Ureter (tissue), 1 donor: ENCODE measurements at places on chromosomes 3 and 15. TPM values are rescaled to one million over a fixed set of nuclear protein-coding genes. Genes with fewer than 3 reads are reported as not detected.

DNA sequence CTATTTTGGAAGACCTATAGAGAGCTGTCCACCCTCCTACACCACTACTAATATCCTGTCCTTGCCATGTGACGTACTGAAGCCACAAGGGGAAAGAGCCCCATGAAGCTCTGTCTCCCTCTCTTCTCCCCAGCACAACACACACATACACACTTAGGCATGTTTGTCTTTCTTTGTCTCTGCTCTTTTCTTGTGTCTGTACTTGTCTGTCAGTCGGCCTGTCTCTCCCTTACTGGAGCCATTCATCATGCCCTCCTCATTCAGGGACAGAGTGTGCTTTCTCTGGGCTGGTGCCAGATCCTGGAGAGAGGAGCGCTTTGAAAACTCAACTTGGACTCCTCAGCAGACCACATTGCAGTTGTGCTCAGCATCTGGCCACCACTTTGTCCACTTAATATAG is 47.6 kb downstream of the PSMD6 start:
- DNase-seq, result no peak

DNA sequence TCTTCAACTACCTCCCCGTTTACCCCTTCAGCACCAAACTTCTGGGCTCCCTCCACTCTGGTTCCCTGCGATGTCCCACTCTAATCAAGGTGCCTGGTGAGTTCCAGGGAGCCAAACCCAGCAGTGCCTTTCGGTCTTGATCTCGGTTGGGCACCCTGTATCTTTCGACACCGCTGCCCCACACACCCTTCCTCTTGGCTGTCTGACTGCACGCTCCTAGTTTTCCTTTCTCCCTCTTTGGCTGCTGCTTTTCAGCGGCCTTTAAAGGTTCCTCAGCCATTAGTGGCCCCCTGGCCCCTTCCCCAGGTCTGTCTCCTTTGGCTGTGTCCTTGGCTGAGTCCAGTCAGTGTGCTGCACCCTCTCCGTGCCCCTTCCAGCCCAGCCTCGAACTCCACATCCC is 784 bp downstream of the TTLL3 start:
- DNase-seq, result no peak

DNA sequence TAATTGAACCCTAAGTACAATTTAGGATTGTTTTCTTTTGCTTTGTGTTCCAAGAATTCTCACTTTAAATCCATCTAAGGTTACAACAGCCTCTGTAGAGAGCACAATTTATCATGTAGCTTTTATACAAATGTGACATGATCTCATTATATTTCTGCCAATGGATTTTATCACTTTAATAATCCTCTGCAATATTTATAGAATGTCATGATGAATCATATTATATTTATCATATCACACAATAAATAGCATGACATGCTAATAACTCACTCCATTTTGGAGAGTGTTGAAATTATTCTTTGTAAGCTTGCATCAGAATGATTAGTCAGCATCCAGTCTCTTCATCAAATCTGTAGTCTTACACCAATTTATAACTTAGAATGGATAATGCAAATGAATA is 280.6 kb upstream of the ZNF717 start:
- DNase-seq, result no peak

GRCh38 chr3:76063811-76064210 is 278.5 kb upstream of the ZNF717 start:
- DNase-seq, result no peak

GRCh38 chr3:42655331-42655888 is 1.9 kb downstream of the ZBTB47 start:
- DNase-seq, result peak; percentile 60

DNA sequence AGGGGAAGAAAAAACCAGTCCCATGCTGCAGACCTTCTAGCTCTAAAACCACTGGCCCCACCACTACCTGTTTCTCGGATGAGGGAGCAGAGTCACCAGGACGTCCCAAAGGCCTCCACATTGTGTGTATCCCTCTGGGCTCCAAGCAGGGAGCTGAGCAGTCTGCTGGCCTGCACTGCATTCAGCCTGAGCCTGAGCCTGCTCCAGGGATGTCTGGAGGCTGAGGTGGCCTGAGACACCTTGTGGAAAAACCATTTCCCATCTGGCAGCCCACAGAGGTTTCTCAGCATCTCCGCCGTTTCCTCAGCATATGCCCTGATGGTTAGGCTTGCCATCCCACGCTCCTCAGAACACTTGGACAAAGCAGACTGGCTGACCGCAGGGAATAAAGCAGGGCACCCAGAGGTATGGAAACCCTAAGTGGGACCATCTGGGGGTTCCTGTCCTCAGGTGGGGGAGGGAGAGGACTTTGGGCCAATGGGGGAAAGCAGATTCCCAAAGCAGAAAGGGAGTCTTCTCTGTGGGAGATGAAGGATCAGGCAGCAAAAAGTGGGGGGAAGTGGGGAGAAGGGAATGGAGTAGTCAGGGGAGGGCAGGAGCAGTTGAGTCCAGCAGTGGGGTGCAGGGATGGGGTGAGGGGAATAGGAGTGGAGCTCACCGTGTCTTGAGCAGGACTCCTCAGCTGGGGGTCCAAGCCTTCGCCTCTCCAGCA is at the start of gene CILP:
CILP (minus strand) TSS at position 704 of the 712 bp plus-strand sequence. CDS start 1,718 bp downstream, outside the sequence.
- no peak for DNase-seq

Gene AHSG
- not detected for total RNA-seq

- no peak for DNase-seq
Observed at GRCh38 chr15:77373441-77373840, 46.5 kb downstream of the PEAK1 start.

Gene FETUB
- not detected for total RNA-seq

- DNase-seq, result no peak
Observed at GRCh38 chr3:107752202-107752990, 229.6 kb downstream of the BBX start.

Gene JAGN1
- 26.6 TPM for total RNA-seq

GRCh38 chr3:71376503-71376902 is 207.0 kb downstream of the FOXP1 start:
- DNase-seq, result no peak

Gene ZNF662
- total RNA-seq, result 45.1 TPM

Gene NPAP1
- 2.2 TPM for total RNA-seq

GRCh38 chr15:57626713-57627440 is 35.2 kb downstream of the MYZAP start:
- no peak for DNase-seq

Gene SRP14
- 157 TPM for total RNA-seq

DNA sequence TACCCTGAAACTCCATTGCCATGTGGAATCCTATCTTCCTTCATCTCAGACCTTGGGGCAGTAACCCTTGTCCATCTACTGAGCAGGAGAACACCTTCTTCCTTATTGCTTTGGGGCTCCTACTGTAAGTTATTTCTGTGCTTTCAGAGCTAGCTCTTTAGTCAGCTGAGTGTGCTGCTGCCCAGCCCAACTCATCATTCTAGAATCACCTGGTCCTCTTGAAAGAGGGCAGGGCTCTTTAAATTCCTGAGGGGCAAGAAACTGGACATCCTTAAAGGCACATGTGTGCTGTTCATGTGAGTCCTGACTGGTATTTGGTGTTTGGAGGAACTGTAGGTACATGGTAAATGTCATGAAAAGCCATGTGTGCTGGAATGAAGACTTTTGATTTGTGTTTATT is 140.9 kb downstream of the ARNT2 start:
- no peak for DNase-seq

Gene GCSAM
- 0.49 TPM for total RNA-seq

DNA sequence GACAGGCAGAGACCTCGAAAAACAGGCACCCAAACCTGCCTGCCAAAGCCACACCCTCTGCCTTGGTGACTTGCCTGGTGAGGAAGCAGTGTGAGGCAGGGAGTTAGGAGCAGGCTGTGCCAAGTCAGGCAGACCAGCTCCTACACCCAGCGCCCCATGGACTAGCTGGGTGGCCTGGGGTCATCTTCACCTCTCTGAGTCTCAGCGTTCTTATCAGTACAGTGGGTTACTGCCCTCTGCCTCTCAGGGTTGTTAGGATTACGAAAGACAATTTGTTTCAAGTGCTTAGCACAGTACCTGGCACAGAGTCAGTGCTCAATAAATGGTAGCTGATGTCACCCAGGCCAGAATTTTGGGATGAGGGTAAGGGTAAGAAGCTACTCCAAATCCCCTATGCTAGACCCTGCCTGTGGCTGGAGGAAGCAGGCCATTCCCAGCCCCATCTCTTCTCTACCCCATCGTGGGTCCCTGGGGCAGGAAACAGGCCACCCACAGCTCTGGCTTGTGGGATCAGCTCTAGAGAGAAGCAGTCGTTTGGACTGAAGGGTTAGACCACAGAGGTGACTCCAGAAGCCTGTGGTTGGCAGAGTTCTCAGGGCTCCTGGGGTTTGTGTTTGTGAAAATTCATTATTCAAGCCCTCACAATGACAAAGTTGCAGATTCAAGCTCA is 10.1 kb downstream of the SLC51B start:
- DNase-seq, result no peak

Gene TIPIN
- total RNA-seq, result 10.6 TPM

DNA sequence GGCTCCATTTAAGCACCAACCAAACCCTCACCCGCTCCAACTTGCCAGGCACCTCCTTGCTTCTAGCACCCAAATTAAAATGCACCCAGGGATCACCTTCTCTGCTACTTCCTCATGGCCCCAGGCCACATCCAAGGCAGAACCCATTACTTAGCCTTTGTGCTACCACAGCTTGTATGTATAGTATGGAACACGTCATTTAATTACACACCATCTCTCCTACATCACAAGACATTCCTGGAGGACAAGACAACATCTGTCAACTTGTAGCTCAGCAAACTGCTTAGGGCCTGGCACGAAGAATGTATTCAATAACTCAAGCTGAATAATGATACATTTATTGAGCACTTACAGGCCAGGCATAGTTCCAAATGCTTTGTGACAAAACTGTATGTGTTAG is 23.3 kb downstream of the ZDHHC3 start:
- no peak for DNase-seq

Gene CMTM7
- 72.2 TPM for total RNA-seq

Gene GOLGA6D
- total RNA-seq, result not detected

GRCh38 chr3:112331851-112332250 is 1.1 kb upstream of the CD200 start:
- no peak for DNase-seq

Gene MYRIP
- total RNA-seq, result 4.8 TPM

Gene MESP2
- total RNA-seq, result not detected

Gene CCDC33
- 10.2 TPM for total RNA-seq

Gene ABI3BP
- 43.0 TPM for total RNA-seq

Gene RAP2B
- total RNA-seq, result 14.9 TPM

Gene EEF1AKMT4
- 3.1 TPM for total RNA-seq

Gene FAM3D
- 41.3 TPM for total RNA-seq

Gene GABRG3
- total RNA-seq, result 1.6 TPM

DNA sequence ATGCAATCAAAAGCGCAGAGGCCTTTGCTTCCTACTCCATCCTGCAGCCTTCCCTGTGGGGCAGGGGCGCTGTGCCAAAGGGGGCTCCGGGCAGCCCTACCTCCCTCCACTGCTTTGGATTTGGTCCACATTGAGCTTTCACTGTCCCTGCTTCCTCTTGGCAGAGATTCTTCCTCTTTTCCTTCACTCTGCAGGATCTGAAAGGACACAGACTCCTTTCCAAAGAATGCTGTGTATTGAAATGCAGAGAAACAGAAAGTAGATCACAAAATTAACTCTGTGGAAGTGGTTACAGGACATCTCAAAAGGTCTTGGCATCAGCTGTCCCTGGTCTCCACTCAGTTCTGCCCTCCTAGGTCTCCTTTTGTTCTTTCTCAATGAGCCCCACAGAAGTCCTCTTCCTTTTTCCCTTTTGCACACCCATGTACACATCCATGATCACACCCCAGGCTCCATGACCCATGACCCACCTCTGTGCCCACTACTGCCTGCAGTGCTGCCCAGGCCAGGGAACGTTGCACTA is 64.1 kb downstream of the CCR1 start:
- no peak for DNase-seq

Gene FBXW12
- total RNA-seq, result 0.23 TPM

DNA sequence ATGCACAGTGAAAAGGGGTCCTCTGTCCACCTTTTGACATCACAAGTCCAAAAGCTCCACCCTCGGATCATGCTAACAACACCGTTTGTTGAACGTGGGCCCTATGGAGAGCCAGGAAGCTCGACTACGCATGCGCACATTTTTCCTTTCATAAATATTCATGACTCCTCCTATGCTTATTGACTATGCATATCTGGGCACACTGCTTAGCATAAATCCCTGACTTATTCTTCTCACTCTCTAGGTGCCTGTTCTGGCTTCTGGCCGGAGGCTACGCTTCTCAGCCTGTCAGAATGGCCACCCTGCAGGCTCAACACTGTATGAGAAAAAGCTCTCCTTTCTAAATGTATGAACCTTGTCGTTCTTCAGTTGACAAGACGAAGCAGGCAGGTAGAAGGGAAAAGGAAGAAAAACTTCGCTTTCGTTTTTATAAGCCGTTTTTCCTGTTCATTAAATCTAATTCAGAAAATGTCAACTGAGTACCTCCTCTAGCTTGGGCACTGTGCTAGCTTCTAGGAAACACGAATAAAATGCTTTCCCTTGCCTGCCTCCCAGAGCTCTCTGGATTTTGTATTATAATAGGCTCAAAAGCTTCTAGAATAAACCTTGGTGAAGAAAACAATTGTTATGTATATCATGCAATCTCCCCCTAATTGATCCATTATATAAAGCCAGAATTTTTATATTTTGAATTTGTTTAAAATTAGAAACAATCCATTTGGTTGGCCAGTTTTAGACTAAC is 207.7 kb downstream of the ATP10A start:
- DNase-seq, result no peak

Gene CNTN4
- 15.3 TPM for total RNA-seq

DNA sequence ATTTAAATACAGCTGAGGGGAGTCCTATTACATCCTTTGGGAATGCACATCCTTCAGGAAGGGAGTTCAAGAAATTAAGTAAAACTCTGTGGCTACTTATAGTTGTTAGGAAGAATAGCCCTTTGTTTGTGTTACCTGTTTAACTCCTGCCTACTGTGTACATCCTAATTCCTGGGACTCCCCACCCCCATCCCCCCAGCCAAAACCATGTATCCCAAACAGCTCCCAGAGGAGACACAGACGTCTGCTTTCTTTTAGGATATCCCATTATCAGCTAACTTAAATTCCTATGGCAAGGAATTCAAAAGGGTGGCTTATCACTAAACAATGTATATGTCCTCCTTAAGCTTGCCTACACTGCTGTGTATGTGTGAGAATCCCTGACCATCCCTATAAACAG is 581.7 kb downstream of the DIPK2A start:
- no peak for DNase-seq

Gene ESYT3
- 0.94 TPM for total RNA-seq

DNA sequence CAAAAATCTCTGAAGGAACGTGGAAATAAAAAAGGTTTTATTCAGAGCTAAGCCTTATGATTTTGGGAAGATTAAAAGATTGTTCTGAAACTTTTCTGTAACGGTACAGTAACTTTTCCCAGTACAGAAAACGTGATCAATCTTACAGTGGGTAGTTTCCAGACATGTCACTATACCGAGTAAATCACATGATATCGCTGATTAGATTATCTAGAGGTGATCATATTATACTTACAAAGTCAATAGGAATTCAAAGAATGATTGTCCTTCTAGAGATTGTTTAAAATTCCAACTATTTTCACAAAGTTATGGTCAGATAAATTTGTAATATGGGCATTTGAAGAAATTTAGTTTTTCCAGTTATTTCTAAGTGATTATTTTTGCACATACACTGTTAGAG is 736.0 kb upstream of the GRM7 start:
- DNase-seq, result no peak

Gene MPI
- 50.8 TPM for total RNA-seq

Gene ALS2CL
- 64.5 TPM for total RNA-seq
